ENCODE measurements at places on chromosomes 3 and 15.

GRCh38 chr3:183541235-183541655, 14.3 kb downstream of the KLHL6 start:
- DNase-seq = no peak

- no peak for DNase-seq
These were observed 101.7 kb downstream of the PPP2R3A start for GRCh38 chr3:136067211-136067610.

- no peak for DNase-seq
These were observed 6.8 kb downstream of the UBE2E2 start for GRCh38 chr3:23209747-23210487.

DNA sequence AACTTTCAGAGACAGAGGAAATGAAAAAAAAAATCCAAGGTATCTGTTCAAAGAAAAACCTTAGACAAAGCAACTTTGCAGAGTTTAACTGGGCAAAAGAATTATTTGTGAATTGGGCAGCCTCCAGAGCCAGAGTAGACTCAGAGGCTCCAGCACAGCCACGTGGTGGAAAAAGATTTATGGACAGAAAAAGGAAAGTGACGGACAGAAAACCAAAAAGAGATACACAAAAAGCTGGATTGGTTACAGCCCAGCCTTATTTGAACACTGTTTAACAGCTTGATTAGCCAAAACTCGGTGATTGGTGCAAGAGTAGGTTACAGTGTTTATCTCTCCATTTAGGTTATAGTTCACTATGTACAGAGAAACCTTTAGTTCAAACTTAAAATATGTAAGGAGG, 23.7 kb upstream of the GPD1L start:
- no peak for DNase-seq

- DNase-seq = no peak
These were observed 57.2 kb upstream of the HEG1 start for GRCh38 chr3:125112981-125113380.

DNA sequence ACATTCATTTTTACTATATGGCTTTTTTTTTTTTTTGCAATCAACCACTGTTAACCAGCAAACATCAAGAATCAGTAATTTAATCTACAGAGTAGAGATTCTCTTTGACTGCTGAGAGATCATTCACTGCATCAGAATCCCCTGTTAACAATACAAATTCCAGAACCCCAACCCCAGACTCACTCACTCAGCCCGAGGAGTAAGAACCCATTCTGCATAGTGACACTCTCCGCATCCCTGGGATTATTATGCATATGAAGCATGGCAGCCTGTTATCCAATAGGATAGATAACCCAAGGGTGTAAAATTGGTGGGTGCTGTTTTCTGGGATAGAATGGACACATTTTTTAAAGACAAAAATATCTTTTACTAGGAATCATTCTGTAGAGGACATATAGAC, 76.3 kb upstream of the CCDC39 start:
- DNase-seq = no peak

DNA sequence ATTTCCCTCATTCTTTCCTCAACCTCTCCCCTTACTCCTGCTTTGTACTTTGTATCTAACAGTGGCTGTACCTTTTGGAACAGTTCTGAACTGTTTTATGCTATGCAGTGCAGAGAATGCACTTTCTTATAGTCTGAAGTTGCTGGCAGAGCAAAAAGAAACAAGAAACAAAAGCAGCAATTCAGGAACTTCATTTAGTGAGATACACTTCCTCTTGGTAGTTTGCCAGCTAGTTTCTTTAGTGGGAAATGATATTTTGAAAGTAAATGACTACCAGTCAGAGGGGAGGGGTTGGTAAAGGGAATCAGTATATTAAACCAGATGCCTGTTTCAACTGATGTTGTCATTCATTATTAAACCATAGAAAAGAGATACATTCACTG, 55.0 kb upstream of the CHD2 start:
- DNase-seq = no peak

- DNase-seq = no peak
These were observed 63.4 kb downstream of the PDIA5 start for GRCh38 chr3:123130079-123130750.

DNA sequence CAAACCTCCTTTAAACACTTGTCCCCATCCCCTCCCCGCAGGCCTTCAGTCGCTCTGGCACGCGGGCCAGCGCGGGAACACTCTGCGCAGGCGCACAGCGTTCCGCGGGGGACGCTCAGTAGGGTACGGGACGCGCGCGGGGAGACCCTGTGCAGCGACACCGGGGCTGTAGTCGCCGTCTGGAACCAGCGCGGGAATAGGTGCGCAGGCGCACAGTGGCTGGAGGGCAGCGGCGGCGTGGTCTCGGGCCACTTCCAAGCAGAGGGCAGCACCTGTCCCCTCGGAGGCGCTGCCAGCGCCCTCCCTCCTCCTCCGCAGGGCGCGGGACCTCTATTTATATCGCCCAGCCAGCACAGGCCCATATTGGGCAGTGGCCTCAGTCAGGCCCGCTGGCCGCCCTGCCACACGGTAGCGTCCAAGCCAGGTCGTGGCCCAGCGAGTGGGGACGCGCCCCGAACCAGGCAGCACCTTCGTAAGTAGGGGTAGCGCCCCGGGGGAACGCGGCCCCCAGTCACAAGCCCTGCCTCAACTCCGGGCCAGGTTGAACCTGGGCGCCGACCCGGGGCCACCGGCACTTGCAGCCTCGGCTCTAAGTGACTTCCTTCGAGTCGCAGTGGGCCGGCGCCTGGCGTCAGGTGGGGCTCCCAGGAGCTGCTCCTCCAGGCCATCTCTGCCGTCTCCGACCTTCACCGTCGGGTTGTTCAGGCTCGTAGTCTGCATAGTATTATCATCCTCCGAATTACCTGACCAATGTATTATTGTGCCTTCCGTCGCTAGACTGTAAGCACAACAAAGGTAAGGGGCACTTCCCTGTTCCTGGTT, at the start of gene KBTBD12:
Gene KBTBD12 (plus strand): TSS at position 118 of the 822 bp plus-strand sequence. CDS start 7,830 bp downstream, outside the sequence.
- no peak for DNase-seq

DNA sequence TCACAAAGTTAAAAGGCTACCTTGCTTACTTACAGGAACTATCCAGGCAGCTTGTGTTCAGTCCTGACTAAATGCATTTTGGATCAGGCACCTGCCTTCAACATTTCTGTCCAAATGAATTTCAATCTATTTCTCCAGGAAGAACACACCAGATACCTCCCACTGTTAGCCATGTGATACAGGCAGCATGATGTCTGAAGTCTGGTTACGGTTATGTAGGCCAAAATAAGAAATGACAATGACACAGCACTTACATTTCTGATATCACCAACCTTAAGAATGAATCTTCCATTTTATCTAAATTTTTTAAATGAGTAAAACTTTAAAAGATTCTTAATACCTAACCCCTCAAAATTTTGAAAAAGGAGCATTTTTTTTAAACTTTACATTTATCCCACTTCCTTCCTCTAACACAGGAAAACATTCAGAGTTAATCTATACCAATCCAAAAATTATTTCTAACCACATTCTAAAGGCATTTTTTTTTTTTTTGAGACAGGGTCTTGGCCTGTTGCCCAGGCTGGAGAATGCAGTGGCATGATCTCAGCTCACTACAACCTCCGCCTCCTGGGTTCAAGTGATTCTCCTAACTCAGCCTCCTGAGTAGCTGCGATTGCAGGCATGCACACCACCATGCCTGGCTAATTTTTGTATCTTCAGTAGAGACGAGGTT, at the start of gene MAP4:
Gene MAP4 (minus strand): TSS at position 116 of the 673 bp plus-strand sequence. CDS start 17,556 bp downstream, outside the sequence.
- no peak for DNase-seq

DNA sequence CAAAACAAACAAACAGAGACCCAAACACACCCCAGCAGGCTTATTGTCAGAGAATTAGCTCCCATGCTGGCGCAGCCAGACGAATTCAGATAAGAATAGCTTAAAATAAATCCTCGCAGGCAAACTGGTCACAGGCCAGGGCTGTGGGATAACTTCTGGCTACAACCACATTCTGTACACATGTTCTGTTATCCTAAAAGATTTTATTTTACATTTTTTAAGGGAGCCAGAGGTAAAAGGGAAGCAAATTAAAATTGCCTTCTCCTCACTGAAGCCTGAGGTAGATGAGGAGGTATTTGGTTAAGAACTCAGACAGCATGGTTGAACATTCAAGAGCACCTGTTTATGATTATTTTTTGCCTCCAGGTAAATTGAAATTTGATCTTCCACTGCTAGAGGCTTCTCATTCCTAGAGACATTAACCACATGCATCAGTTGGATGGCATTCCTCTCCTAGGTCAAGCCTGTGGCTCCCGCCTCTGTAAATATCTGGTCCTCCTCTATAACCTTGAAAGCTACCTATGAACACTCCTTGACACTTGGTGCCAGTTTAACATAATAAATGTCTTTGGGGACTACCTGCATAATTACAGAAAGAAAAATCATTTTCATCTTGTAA, 190.3 kb downstream of the SATB1 start:
- no peak for DNase-seq

GRCh38 chr15:33188641-33189257, 5.8 kb downstream of the FMN1 start:
- no peak for DNase-seq

DNA sequence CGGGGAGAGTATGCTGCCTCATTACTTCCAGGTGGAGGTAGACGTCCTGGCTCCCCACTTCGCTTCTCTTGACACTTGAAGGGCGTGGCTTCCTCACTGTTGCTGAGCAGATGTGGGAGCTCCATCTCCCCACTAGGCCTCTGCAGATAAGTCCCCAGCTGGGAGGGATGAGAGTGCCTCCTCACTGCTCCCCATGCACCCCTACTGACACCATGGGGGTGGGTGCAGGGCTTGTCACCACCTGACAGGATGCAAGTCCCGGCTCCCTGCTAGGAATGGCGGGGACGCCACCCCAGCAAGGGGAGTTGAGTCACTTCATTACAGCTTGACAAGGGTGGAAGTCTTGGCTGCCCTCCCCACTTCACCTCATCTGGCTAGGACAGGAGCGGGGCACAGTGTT, 36.8 kb upstream of the ATG7 start:
- DNase-seq = no peak

GRCh38 chr15:70892912-70893560, 410 bp downstream of the LRRC49 start:
- DNase-seq = no peak

DNA sequence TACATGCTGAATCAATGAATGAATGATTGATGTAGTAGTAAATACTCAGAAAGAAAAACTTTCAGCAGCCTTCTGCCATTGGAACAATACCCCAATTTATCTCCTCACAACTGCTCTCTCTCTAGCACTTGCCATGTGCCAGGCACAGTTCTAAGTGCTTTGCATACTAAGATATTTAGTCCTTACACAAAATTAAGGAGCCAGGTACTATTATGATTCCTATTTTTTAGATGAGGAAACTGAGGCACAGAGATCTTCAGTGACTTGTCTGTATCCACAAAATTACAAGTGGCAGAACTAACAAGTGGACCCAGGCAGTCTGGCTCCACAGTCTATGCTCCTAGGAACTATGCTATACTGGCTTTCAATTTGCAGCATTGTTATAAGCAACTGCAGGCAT, 279.2 kb downstream of the LSAMP start:
- no peak for DNase-seq

- DNase-seq = no peak
These were observed 231.5 kb downstream of the LRTM1 start for GRCh38 chr3:54696313-54696712.

DNA sequence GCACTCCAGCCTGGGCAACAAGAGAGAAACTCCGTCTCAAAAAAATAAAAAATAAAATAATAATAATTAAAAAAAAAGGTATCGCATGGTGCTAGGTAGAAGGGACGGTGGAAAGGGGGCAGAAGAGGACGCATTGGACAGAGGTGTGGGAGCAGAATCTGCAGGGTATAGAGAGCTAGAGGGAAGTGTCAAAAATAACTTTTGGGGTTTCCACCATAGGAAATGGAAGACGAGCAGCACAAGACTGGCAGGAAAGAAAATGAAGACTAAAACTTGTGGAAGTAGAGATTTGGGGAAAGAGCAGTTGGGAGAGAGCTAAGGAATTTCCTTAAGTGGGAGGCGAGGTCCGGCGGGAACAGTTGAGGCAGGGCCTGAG, 585 bp upstream of the MKRN2 start:
- no peak for DNase-seq

DNA sequence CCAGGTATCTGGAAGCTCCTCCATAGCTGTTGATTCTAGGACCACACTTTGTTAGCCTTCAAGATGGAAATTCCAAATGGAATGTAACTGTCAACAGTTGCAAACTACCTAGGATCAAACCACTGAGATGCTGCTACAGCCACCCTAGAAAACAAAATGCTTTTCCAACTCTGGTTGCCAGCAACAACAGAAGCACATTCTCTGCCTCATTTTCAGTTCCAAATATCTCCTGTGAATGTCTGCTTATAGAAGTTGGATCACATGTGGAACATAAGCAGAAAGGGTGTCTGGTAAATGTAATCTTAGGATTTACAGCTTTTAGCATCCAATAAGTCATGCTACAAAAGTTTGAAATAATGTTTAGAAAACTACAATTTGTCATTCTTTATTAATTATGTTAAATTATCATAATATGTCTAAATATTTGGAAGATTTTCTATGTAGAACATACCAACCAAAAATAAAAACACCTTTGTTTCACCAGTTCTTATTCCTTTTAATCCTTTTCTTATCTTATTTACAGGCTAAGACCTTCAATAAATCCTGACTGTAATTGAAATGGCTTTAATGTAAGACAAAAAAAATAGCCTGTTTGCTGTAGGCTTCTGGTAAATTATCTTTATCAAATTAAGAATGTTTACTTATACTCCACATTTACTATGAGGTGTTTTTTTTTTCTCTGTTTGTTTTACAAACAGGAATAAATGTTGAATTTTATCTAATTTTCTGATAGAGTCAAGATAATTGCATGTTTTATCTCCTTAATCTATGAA, 687.1 kb downstream of the IGSF11 start:
- DNase-seq = no peak

DNA sequence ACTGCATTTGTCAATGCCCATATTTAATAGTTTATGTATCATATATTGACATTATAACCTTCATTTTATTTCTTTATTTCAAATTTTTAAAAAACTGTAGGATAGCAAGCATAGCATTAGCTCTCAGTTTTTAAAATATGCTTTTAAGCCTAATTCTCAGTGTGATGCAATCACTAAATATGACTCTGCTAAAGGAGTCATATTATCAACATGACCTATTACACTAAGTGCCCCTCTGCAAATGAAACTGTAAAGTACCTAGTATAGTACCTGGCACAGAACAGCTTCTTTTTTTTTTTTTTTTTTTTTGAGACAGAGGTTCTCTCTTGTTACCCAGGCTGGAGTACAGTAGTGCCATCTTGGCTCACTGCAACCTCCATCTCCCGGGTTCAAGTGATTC, 179.4 kb upstream of the CGNL1 start:
- no peak for DNase-seq

- no peak for DNase-seq
These were observed 174.7 kb downstream of the MBNL1 start for GRCh38 chr3:152443212-152444023.
